ENCODE measurements at places on chromosomes 1 and 21.

DNA sequence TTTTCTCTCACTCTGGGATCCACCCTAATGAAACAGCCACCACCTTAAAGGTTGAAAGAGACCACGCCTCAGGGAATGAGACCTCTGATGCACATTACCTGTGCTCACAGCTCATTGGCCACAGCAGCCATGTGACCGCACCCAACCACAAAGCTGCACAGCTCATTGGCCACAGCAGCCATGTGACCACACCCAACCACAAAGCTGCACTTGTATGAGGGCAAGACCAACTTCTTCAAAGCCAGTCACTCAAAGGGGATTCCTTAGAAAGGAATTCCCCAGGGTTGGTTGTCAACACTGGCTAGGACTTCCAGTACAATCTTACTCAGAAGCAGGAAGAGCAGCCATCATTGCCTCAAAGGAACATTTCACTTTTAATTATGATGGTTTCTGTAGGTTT is 43.6 kb upstream of the PDE9A start:
- no peak for DNase-seq

GRCh38 chr1:224507771-224508523 is 73.3 kb upstream of the WDR26 start:
- no peak for DNase-seq

GRCh38 chr1:27662261-27662660 is 9.7 kb downstream of the IFI6 start:
- DNase-seq: no peak

DNA sequence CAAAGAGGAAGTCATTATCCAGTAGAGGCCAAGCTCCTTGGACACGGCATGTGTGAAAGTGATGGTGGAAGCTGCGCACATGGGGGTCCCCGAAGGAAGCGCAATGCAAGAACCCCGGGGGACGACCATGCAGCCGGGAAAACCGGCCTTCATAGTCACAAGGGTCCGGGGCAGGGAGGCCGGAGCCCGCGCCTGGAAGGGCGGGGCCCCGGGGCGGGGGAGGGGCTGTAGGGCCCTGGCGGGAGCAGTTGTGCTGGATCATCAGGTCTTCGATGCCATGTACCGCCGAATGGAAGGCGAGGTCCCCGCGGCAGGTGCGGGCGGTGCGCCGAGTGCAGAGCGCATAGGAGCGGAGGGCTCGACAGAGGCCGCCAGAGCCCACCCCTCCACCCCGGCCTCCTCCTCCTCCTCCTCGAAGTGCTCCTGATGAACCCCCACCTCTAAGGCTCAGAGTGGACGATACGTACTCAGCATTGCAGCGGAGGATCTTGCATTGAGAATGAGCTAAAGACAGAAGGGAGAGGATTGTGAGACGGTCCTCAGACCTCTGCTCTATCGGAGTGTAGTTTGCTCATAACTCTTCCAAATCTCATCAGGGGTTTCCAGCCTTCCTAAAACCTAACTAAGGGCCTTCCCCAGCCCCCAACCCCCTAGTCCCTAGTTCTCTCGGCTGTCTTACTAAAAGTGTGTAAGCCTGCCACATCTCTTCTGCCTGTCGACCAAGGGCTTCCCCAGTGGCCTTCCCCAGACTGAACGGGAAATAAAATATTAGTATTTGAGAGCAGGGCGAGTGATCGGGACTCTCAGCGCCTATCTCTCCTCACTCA is 2.1 kb downstream of the HJV start:
- DNase-seq: no peak

DNA sequence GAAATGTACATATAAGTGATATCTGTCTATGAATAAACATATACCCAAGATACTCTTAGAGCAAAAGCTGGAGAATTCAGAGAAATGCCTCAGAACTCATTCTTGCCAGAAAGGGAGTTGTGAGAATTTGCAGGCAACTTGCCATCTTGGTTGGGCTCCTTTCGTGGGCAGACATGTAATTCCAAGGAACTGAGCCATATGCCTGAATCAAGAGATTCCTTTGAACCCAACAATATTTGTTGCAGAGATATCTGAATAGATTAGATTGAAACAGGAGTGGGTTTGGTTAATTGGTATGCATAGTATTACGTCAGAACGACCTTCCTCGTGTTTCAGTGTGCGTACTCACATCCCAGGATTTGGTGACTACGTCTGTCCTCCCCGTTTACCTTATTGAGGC is 67.0 kb downstream of the TGFB2 start:
- DNase-seq: no peak

GRCh38 chr1:51247022-51247421 is 10.9 kb downstream of the RNF11 start:
- no peak for DNase-seq

DNA sequence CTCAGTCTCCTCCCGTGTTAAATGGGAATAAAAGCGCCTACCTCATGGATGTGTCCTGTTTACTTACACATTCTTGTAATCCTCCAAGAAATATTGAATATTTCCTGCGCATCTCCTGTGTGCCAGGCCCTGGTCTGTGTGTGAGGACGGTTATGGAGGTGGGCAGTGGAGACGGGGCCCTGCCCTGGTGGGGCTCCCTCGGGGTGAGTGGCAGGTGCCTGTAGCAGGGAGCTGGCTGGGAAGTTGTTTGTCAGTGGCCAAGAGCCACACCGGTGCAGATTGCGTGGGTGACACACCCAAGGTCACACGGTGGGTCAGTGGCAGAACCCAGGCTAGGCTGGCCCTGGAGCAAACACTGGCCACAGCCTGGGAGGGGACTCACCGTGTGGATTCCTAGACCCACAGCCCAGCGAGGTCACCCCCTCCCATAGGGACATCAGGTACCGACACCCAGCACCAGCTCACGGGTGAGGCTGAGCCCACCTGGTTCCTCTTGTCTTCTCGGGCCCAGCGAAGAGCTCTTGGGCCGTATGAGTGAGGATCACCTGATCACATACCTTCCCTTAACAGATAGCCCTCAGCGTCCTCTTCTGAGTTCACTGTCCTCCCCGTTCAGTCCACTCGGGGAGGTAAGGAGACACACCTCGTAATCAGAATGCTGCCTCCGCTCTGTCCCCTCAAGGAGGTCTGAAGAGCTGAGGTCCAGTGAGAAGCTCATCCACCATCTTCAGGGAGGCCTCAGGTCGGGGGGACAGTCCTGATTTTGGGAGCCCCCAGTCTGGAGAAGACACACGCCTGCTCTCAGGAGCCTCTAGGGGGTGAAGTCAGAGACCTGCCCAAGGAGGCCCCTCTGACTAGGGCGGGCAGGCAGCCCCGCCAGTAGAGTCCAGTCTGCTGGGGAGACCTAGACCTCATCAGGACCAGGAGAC is 349.6 kb downstream of the MATN1 start:
- no peak for DNase-seq

GRCh38 chr1:180548686-180549317 is 10.0 kb upstream of the OVAAL start:
- DNase-seq: no peak

DNA sequence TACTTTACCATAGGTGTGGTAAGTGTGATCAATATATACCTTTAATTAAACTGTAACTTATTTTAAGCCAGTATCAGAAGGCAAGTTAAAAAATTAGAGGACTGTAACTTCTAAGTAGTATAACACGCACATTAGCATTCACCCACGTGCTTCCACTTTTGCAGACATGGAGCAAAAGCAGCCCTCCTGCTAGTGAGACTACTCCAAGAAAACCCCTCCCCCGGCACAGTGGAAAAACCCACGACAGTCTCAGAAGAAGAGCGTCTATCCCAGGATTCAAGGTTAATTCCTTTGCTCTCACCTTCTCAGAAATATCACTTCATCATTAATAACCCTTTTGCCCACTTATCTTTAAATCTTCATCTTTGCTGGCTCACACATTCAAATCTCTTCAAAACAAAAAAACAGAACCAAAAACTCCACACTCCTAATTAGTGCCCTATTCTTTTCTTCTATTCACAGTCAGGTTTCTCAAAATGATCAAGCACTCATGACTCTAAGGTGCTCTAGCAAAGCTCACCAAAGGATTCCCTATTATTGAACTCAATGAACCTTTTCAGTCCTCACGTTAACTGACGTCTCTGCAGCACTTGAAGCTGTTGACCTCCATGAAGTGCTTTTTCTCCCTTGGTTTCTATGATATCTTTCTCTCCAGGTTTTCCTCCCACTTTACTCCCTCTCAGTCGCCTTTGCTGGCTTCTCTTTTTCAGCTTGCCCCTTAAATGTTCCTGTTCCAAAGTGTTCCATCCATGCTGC is 213.5 kb downstream of the SMYD3 start:
- DNase-seq: no peak

- no peak for DNase-seq
Observed at GRCh38 chr1:18448889-18449288, 31.8 kb upstream of the KLHDC7A start.

DNA sequence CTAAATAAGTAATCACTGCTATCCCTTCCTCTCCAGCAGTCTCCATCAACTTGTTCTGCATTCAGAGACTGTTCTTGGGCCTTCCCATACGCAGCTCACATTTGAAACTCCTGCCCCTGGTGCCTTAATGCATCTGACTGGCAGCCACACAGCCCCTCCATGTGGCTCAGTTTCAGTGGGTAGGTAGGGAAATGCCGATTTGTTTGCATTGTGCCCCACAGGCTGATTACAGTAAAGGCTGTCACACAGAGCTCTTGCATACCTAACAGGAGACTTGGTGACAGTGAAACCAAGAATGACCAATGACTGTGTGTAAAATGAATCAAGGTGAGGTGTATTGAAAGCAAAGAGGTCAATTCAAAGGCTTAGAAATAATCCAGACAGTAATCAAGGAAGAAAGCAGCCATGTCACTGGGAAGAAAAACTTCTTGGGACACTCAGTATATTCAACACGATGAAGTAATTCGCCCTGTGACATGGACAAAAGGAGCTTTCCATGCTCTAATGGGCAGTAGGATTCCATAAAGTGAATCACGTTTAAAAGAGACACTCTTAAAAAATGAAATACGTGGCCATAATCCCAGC is 12.7 kb upstream of the B3GALNT2 start:
- no peak for DNase-seq

DNA sequence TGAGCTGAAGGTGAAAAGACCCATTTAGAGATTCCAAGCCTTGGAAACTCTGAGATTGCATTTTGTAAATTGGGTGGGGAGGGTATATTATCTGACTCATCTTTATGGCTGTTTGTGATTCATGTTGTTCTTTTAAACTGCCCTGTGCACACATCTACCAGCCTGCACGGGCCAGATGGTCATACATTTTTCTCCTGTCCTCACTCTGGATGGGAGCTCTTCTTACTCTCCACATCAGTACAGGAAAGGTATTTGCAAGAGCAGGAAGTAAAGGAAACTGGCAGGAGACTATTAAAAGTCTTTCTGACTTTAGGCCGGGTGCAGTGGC is 14.3 kb upstream of the NMNAT2 start:
- no peak for DNase-seq

DNA sequence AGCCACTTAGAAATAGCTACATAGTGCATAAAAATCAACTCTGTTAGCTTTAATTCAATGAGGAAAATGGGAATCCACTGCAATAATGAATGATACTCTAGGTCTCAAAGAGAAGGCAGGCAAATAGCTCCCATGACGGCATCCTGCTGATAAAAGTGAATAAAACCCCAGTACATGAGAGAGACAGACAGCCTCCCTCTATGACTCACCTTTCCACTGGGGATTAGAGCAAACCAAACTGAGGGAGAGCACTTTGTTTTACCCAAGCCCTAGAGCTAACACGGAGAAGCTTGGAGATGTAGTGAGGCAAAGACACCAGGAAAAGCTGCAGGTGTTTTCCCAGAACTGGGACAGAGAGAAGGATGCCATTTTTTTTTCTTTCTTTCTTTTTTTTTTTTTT is 621.9 kb downstream of the LRRIQ3 start:
- DNase-seq: no peak

- DNase-seq: no peak
Observed at GRCh38 chr1:44406737-44407429, 1.8 kb downstream of the RNF220 start.

- no peak for DNase-seq
Observed at GRCh38 chr1:237235091-237235490, 193.1 kb downstream of the RYR2 start.

- DNase-seq: no peak
Observed at GRCh38 chr1:229158927-229159326, 112.0 kb upstream of the RAB4A start.

DNA sequence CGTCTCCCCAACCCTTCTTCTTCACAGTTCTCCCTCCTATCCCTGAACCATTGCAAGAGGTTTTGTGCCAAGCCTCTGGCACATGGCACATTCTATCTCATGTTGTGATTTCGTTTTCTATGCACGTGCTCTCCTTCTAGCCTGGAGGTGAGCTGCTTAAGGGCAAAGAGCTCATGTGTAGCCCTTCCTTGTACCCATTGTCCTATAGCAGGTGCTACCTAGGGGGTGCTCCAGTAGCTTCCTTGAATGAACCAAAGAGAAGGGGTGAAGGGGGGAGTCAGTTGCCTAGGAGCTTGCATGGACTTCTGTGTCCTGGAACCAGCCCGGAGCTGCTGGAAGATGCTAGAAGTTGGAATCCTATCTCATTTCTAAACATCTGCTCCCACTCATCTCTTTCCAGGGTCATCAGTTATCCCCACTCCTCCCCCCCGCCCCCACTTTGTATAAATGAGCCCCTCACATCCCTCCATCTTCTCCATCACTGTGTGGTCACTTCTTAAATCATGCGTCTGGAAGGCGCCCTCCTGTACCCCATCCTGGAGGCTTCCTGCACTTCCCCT is 535 bp upstream of the DISC1 start:
- DNase-seq: no peak

DNA sequence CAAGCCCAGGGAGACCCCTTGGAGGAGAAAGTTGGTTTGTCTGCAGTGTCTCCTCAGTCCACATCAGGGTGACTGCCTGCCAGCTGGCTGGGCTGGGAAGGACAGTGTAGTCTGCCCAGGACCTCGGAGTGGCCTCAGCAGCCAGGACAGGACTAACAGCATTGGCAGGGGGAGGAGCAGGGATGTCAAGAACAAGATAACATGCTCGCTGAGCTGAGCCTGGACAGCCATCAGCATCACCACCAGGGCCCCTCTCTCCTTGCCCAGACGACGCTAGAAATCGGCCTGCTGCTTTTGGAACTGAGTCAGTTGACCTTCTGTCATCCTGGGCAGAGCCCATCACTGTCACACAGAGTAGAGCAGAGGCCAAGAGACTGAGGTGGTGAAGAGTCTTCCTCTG is 83.6 kb upstream of the CNTN2 start:
- DNase-seq: no peak

DNA sequence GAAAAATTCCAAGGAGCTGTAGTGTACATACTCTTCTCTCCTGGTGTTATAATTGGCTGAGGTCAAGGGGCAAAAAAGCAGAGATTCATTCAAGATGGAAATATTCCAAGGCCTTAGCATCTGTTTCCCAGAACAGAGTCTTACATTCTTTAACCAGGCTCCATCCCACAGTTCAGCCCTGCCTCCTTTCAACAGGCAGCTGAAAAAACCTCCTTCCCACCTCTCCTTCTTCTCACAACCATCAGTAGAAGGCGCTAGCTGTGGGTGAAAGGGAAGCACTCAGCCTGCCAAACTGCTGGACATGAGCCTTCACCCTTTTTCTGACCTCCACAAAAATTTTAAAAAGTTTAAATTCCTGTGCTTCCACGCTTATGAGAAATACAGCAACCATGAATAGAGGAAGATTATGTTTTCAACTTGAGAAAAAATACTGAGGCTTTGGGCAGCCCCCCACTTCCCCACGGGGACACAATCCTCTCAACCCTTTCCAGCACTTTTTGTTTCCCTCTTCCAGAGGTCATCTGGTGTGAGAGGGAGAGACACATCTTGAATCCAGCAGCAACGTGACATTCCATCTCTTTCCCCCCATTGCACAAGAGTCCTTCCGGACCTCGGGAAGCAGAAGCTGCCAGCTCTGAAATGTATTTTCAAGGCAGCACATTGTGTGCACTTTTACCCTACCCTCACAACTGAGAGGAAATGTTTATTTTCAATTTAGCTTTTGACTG is 43.2 kb upstream of the FMO2 start:
- no peak for DNase-seq
